ENCODE measurements at places on chromosomes 3 and 15.

GRCh38 chr15:30882849-30883433, 20.8 kb upstream of the FAN1 start:
- DNase-seq: no peak

DNA sequence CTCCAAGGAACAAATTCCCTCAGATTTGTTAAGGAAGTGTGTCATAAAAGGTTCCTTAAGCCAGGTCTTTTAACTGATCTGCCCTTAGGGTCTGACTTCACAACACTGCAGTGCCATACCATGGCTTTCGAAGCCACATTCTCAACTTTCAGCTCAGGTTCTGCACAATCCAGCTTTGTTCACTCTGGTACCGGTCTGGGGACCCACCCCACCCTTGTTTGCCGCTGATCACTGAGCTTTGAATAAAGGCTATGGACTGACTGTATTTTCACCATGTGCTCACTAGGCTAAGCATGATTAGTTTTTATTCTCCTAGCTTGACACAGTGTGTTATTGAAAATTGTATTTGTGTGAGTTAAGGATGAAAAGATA, 15.9 kb downstream of the SNX1 start:
- DNase-seq: no peak

DNA sequence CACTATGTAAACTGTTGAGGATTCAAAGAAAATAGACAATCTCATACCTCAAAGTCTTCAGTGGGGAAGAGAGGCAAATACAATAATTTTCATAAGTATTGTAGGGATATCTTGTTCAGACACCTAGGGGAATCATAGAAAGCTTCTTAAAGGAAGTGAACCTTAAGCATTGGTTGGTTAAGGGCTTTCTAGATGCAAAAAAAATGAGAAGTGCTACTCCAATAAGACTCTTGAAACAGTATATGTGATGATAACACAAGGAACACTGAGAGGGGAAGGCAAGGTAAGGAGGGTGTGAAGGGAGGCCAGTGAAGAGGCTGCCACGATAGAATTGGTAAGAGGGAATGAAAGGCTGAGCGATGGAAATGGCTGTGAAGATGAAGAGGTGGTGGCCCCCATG, 104.1 kb downstream of the TPRG1 start:
- DNase-seq: no peak

DNA sequence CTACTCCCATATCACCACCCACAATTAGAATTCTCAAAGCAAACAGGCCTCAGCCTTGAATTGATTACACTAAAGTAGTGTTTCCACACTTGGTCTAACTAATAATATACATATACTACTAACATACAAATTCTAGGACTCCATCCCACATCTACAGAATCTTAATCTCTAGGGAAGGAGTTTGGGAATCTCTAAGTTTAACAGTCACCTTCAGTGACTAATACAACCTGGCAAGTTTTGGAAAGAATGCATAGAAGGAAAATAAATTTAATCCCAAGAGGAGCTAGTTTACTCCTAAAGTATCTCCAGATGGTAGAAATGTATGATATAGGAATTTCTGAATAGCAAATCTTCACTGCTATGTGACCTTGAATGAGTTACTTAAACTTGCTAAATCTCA, 9.1 kb downstream of the CLPX start:
- DNase-seq: no peak

- no peak for DNase-seq
Measured at GRCh38 chr3:183008800-183009199, 28.5 kb upstream of the DCUN1D1 start.
